Suppressor macrophage treated with lipopolysaccharide for 4 hours (primary cell): ENCODE measurements at places on chromosomes 2 and 18.

GRCh38 chr2:200662727-200663126 is 76.9 kb downstream of the AOX1 start:
- DNase-seq, result no peak

GRCh38 chr18:5464251-5464650 is 79.5 kb downstream of the EPB41L3 start:
- peak; percentile 91 for DNase-seq

DNA sequence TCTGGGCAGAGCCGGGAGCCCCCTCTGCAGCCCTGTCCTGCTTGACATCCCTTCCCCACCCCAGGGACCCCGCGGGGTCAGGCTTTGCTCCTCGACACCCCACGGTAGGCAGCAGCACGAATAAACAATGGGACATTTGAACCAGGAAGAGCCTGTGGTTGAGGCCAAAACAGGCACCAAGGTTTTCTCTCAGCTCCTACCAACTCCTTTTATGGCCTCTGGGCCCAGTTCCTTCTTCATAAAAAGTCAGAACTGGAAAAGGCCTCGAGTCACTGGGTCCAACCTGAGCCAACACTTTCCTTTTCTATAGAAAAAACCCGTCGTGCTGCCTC is 20.6 kb downstream of the TEX44 start:
- no peak for DNase-seq

DNA sequence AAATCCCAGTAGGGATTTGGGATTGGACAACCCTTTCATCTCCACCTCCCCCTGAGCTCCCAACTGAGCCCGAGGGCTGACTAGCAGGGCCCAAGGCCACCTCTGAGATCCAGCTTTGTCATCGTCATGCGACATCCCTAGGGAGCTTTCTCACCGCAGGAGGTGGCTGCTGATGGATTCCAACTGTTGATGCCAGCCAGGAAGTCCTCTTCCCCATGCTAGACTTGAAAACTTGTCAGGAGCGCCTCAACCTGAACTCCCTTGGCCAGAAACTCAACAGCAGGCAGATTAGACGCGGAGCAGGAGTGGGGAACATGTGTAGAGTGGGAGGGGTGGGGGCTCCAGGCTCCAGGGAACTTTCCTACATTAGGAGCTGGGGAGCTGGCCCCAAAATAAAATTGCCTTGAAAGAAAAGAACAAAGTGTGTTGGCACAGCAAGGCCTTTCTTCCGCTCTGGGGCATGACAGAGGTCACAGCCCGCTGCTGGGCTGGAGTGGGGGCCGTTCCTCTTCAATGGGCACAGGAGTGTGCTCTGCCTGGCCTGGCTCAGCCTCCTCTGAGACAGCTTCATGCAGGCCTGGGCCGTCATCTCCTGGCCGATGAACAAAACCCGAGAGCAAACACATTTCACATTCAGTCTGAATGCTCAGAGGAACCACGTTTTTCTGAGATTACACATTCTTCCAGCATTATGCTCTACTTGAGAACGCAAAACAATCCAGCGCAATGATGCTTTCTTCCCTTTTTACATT is 34.5 kb downstream of the EMILIN2 start:
- DNase-seq, result no peak

DNA sequence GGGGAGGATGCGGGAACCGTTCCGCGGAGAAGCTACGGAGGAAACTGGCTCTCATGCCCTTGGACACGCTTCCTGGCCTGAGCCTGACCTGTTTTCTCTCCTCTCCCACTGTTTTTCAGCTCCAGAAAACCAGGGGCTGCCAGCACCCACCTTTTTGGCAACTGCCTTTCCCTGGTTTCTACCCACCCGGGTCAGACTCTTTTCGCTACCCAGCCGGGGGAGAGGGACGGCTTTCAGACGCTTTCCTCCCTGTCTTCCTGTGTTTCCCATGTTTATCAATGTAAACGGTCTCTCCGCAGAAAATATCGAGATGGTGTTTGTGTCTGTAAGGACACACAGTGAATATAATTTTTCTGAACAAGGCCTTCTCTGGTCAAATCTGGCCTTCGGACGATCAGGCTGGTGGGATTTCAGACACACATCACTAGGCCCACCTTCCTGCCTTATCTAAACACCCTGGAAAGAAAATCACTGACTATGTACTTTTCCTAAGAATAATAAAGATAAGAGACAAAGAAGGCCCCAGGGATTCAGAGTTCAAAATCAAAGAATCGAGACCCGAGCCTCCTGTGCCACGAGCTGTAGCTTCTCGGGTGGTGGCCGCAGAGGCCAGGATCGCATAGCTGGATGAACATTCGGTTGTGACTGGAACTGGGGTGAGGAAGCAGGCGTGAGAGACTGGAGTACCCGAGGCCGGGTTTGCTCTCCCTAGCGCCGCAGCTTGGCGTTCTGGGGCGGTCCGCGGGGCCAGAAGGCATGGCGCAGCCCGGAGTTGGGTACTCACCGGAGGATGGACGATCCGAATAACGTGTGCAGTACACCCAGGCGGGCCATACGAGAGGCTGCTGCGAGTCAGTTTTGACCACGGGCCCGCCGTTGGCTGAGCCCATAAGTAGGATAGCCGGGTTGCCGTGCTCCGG is 1.7 kb downstream of the EN1 start:
- DNase-seq, result no peak

GRCh38 chr2:61404438-61404837 is 66.4 kb downstream of the USP34 start:
- DNase-seq, result no peak

DNA sequence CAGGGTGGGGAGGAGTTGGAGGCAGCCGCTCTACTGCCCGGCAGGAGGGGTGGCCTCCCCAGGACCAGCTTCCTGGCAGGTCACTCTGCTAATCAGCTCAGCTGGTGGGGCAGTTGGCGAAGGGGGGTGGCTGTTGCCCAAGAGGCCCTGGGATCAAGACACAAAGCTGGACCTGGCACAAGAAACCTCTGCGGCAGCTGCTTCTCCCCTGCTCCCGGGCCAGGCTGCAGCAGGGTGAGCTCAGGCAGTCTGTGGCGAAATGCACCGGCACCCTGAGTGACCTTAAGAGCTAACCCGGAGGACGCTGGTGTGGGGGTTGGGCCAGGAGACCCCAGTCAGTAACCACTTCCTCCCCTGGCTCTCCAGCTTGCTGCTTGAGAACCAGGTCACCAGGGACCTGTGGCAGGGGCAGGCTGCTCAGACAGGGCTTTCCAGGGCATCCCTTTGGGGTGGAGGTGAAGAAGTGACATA is 31.1 kb downstream of the TOGARAM2 start:
- peak; percentile 39 for DNase-seq

DNA sequence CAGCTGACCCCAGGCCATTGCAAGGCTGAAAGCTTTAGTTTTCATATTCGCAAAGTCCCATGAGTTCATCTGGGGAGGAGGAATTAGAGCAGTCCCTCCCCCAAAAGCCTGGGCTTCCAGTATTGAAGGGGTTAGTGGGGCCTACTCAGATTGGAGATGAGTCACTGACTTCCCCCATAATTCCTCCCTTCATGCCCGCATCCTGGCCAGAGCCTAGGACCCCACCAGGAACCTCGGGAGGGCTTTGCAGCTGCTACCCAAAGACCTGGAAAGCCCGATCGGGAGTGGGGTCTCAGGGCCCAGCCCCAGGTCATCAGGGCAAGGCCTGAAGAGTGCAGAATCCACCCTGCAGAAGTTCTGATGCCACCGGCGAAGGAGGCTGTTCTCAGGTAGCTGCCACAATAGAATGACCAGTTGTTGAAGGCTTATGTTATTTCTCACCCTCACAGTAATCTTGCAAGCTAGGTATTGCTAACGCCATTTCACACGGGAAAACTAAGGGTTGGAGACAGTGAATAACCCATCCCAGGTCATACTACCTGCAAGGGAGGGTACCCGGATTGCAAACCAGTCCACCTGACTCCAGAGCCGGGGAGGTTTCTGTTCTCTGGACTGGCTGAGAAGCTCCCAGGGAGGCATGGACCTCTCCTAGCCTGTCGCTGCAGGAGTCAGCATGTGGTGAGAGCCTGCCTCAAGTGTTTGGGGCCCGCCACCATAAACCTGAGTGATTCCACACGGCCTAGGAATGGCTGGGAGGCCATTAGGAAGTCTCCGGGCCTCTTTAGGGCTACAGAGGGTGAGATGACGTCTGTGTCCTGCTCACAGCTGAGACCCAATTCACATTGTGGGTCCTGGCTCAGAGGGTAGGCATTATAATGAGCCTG is 5.8 kb upstream of the ARID5A start:
- no peak for DNase-seq

- no peak for DNase-seq
Measured at GRCh38 chr18:72820571-72820970, 47.2 kb downstream of the NETO1 start.

GRCh38 chr2:196200557-196200956 is 29.2 kb upstream of the STK17B start:
- DNase-seq, result no peak

DNA sequence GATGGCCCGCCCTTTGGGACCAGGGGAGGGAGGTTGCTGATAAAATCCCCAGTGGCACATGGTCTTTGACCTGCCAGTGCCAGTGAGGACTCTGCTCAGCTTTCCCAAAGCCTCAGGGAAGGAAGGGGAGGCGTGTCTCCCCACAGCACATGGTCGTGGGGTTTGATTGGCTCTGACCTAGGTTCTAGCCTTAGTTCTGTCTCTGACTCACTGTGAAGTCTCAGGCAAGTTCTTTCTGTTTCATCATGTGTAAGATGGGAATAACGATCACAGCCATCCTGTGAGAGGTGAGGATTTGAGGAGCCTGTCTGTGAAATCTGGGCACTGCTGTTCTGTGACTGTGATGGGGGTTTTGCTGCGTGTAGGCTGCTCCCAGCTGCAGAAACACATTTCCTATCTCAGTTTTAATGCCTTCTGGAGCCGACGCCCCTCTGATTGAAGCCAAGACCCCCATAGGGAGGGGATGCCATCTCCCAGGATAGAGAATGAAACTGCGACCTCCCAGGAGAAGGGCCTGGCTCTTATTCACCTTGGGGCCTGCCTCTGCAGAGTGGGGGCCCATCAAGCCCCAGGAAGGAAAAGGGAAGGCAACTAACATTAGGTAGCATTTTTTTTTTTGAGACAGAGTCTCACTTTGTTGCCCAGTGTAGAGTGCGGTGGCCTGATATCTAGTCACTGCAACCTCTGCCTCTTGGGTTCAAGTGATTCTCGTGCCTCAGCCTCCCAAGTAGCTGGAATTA is 84.0 kb downstream of the DDX1 start:
- no peak for DNase-seq
